ENCODE measurements at places on chromosomes 4 and X. TPM values are rescaled to one million over a fixed set of nuclear protein-coding genes. Genes with fewer than 3 reads are reported as not detected.

GRCh38 chr4:37661772-37662171 is 24.4 kb downstream of the RELL1 start:
- no peak for DNase-seq

DNA sequence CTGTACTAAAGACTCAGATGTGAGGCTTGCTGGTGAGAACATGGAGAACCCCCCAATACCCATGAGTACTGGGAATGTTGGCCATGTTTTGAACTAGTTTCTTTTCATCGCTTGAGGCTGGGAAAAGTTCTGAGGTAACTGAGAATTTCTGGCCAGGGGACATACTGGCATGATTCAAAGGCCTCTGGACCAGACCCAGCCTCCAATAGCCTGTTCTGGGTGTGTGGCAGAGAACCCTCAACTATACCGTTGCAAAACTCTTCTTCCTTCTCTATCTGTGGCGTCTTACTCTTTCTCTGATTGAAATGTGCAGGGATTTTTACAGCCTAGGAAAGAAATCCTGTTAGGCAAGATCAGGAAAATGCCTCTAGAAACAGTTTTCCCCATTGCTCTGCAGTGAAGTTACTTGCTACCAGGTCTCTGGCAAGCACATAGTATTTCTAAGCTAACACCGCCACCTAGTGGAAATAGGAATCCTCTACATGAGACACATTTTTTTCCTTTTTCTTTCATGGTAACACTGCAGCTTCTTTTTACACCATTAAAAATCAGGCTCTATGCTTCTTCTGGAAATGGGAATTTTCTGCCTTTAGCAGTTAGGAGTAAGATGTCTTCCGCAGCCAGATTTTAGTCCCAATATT is 170.7 kb upstream of the ZCCHC13 start:
- peak; percentile 14 for DNase-seq

MAOA gene
- total RNA-seq: 50.6 TPM

- DNase-seq: no peak
Observed at GRCh38 chr4:120714417-120715010, 208.0 kb downstream of the PRDM5 start.

DNA sequence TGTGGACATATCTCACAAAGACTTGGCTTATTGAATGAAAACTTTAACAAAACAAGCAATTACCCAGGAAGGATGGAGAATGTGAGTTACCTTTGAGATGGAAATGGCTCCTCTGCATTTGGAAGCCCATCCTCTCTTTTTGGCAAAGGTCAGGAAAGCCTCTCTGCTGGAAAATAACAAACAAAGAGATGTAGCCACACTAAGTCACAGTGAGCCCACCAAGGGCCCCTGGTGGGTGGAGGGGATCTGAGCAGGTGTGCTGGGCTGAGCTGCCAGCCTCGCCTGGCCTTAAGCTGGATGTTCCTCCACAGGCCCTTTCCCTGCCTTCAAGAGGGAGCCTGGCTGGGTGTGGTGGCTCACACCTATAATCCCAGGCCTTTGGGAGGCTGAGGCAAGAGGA is 269.2 kb downstream of the HNRNPD start:
- DNase-seq: no peak

DNA sequence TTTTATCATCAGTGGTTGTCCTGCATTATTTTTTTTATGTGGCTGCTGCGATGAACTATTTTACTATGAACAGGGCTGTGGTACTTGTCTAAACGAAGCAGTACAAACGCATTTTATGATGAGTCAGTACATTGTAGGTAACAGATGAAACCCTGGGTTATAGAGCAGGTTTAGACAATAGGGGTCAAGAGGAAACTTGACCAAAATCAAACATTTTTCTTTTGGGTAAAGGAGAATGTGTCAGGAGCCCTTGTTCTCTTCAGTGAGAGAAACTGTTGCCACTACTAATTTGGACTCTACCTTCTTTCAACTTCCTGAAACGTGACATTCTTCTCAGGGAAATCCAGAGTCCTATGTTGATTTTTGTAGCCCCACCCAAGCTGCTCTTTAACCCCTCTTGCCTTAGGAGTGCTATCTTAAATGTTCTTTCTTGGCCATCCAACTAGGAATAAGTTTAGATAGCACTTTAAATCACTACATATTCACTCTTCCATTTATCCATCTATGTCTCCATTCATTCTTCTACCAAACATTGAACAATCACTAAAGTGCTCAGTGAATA is 415.8 kb upstream of the NR3C2 start:
- no peak for DNase-seq

GLOD5 gene
- not detected for total RNA-seq

TCEAL5 gene
- 2.5 TPM for total RNA-seq

DNA sequence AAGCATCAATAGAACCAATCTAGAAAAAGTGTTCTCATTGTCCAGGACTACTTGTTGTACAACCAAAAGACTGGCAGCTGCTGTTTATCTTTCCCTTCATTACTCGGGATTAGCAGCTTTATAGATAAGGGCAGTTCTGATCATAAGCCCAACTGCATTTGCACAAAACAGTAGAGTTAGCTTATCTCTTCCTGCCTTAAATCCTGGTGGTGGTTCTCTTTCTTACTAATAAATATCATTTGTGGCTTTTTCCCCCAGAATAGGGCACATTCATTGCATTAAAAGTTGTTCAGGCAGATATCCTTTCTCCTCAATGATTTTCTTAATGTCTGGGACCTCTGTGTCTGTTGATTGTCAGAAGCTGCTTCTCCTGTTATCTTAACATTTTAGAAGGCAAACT is 20.2 kb upstream of the RRAGB start:
- no peak for DNase-seq

GRCh38 chrX:132033166-132033565 is 10.1 kb downstream of the STK26 start:
- no peak for DNase-seq

GRCh38 chr4:12924253-12924652 is 559.9 kb downstream of the RAB28 start:
- no peak for DNase-seq

GRCh38 chr4:3476341-3476747 is 13.2 kb downstream of the DOK7 start:
- no peak for DNase-seq

DNA sequence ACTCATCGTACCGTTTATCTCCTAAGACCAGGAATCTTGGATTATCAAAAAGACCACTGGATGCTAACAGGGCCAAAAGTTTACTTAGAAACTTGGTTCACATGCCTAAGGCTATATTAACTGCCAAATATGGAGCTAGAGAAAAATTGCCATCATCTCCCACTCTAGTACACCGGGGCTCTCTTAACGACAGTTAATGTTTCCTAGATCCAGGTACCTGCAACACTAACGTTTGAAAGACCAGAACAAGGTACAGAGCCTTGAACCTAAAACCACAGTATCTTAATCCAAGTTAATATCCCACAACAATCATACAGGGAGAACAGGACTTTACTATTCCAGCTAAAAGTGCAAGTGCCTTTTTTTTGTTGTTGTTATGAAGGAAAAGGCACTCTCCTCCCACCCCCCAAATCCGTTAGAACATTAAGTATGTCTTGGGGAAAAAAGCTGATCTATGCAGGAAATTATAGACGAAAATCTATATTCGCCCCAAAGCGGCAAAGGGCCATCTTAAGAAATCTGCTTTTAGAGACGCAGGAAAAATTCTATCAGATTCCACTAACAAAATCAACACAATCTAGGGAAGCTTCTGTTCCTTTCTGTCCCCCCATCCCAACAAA is 1.3 kb downstream of the G3BP2 start:
- DNase-seq: no peak

DNA sequence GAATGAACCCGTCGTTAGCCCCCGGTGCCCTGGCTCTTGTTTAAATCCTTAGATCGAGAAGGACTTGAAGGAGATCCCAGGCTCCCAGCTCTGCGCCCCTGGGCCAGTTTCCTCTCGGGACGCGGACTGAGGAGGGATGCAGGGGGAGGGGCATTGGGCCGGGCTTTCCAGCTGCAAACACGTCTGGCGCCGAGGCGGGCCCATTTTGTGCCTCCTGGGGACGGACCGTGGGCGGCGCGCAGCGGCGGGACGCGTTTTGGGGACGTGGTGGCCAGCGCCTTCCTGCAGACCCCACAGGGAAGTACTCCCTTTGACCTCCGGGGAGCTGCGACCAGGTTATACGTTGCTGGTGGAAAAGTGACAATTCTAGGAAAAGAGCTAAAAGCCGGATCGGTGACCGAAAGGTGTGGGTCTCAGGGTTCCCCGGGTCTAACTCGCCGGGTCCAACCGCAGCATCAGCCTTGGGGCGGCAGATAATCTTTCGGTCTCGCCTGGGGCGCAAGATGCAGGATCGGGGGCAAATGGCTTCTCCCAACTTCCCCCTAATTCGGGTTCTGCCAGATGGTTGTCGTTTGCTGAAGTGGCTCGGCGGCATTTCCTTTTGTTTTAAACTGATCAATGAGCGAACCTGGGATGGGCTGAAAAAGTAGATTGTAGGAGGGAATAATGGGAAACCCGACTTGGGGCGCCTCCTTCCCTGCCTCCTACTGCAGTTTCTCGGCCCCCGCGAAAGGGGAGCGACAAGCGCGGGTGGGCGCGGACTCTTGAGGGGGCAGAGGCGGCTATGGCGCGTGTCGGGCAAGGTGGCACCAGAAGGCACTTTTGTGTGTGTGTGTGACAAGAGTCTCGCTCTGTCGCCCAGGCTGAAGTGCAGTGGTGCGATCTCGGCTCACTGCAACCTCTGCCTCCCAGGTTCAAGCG is 2.9 kb downstream of the PDGFRA start:
- DNase-seq: no peak

GRCh38 chr4:133403913-133404312 is 254.8 kb downstream of the PCDH10 start:
- no peak for DNase-seq

DNA sequence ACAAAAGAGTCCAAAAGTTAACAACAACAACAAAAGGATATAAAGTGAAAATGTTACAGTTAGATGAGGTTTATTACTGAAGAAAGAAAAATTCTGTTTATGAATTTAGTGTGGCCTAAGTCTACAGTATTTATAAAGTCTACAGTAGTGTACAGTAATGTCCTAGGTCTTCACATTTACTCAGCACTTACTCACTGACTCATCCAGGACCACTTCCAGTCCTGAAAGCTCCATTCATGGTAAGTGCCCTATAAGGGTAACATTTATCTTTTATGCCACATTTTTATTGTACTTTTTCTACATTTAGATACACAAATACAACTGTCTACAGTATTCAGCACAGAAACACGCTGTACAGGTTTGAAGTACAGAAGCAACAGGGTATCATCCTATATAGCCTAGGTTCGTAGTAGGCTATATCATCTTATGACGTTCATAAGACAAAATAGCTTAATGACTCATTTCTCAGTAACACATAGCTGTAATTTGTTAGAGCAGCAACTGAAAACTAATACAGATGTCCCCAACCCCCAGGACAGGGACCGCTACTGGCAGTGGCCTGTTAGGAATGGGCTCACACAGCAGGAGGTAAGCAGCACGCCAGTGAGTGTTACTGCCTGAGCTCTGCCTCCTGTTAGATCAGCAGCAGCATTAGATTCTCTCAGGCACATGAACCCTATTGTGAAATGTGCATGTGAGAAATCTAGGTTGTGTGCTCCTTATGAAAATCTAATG is 61.3 kb downstream of the CENPC start:
- DNase-seq: no peak

DNA sequence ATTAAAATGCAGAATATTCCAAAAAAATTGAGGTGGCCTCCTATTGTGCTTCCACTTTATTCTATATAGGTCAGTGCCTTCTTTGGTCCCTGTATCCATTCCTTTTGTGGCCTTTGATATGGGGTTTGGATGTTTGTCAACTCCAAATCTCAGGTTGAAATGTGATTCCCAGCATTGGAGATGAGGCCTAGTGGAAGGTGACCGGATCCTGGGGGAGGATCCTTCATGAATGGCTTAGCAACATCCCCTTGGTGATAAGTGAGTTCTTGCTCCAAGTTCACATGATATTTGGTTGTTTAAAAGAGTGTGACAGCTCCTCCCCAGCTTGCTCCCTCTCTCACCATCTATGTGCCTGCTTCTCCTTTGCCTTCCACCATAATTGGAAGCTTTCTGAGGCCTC is 380.6 kb downstream of the INPP4B start:
- DNase-seq: no peak

- DNase-seq: no peak
Observed at GRCh38 chr4:69099910-69100309, 3.6 kb downstream of the UGT2B7 start.

GRCh38 chr4:23906839-23907238 is 17.0 kb upstream of the PPARGC1A start:
- no peak for DNase-seq

DNA sequence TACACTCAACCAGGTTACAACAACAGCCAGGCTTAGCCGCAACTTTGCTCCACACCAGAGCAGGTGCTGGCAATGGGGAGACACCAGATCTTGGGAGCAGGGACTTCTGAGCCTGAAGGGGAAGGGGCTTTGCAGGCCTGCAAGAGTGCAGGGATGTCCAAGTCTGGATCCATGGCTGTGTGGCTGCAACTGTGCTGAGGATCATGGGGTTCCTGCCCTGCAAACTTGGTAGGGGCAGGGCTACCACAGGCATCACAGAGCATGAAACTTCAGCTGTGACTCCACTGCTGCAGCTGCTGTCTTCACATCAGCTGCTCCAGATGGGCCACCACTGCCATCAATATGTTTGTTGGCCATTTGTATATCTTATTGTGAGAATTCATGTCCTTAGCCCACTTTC is 340.4 kb downstream of the FSTL5 start:
- DNase-seq: no peak

DNA sequence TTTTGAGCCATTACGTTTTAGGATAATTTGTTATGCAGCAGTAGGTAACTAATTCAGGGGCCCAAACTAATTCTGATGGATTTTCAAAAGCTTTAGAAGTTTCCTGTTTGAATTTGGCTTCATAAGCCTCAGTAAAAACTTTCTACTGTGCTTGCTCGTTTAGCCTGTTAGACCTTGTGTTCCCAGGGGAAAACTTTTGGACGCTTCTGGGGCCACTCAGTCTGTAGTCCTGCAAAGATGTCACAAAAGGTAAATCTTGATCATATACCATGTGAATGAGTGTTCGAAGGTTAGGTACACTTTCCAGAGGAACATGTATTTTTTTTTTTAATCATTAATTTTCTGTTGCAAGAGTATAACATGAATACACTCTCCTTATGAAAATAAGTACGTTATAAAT is 70.7 kb downstream of the SUPT20HL2 start:
- no peak for DNase-seq

DNA sequence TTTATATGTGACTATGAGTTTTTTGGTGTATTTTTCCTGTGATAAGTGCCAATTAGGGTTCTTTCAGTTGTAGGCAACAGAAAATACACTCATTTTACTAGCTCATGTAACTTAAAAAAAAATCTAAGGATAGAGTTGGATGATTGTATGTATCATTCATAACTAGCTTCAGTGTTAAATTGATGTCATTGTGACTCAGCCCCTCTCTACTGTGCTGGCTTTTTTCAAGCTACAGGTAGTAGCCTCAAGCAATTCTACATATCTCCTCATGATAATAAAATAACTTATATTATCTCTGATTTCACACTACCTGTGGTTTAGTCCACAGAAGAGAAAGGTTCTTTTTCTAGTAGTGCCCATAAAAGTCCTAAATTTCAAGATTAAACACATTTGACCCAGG is 11.9 kb downstream of the WDR17 start:
- no peak for DNase-seq

All from urinary bladder (tissue), 4 donors.